ENCODE measurements at places on chromosomes 5 and 9.
A peak's percentile ranks its signal among the peaks of the same experiment; 100 is the strongest.

- no peak for DNase-seq
Measured at GRCh38 chr5:14213813-14214585, 70.9 kb downstream of the TRIO start.

DNA sequence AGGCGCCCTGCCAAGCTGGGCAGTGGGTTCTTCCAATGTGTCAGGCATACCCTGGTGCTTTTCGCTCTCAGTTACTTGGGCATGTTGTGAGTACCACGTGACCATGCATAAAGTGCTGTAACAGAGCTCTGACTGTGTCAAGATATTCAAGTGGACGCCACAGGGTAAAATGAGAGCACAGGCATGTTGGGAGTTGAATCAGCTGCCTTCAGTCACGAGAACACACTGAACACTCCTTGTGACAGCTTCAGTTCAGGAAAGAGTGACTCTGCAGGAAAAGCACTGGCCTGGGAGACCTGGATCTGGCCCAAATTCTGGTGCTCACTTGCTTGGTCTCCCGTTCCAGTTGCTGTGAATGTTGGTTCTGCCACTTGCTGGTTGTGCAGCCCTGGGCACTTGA is 5.1 kb downstream of the MLANA start:
- no peak for DNase-seq

- DNase-seq: no peak
Measured at GRCh38 chr5:54087436-54087835, 222.9 kb downstream of the ARL15 start.

GRCh38 chr9:33320568-33321261 is 30.4 kb downstream of the NFX1 start:
- DNase-seq: no peak

GRCh38 chr9:18490641-18491370 is 16.9 kb downstream of the ADAMTSL1 start:
- no peak for DNase-seq

- peak; percentile 23 for DNase-seq
Measured at GRCh38 chr5:136020383-136021015, 8.3 kb upstream of the TGFBI start.

DNA sequence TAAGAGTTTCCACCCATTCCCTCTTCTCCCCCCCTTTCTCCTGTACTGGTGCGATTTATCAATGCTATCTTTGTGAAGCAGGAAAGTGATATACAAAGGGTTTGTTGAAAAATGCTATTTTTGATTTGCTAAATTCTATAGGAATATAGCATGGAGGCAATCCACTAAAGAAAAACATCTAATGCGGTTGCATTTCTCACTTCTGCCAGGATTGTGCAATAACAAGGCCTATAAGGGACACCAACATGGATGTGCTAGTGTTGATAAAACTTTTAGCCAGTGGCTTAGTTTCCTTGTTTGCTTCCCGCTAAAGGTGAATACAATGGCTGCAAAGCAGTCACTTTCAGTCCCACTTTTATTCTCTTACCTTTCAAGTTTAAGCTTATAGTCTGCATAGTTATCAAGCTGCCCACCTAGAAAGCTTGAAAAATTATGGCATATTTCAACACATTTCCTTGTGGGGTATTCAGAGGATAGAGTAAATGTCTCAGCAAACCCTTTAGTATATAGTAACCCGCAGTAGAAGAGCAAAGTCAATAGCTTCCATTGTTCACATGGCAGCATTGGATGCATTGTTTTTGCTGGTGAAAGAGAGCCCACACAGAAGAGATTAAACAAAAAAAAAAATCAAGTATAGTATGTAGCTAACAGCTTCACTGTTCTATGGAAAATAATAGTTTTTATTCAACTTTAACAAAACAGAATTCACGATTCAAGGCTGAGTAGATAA is 674.6 kb upstream of the SEMA6A start:
- DNase-seq: no peak

DNA sequence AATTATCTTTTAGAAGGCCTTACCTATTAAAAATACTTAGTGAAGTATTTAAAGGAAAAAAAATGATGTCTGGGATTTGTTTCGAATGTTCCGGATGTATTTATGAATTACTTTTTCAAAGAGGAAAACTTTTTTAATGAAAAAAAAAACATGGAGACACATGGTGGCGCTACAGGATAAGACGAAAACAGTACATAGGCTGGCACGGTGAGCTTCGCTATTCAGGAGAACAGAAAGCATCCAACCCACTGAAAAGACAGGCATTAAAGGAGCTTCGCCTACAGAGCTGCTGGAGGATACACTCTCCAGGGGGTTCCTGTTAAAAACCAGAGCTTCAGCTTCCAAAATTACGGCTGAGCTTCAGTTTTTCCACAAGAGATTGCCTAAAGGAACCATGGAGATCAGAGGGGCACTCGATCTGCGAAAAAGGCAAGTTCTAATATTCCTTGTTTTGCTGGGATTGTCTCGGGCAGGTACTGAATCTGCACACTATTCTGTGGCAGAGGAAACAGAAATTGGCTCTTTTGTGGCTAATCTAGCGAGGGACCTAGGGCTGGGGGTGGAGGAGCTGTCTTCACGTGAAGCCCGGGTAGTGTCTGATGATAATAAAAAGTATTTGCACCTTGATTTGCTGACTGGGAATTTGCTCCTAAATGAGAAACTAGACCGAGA is at the start of gene PCDHB14:
Gene PCDHB14 (plus strand): TSS at position 232 of the 672 bp plus-strand sequence. CDS start 163 bp downstream, at position 395.
- DNase-seq: no peak

DNA sequence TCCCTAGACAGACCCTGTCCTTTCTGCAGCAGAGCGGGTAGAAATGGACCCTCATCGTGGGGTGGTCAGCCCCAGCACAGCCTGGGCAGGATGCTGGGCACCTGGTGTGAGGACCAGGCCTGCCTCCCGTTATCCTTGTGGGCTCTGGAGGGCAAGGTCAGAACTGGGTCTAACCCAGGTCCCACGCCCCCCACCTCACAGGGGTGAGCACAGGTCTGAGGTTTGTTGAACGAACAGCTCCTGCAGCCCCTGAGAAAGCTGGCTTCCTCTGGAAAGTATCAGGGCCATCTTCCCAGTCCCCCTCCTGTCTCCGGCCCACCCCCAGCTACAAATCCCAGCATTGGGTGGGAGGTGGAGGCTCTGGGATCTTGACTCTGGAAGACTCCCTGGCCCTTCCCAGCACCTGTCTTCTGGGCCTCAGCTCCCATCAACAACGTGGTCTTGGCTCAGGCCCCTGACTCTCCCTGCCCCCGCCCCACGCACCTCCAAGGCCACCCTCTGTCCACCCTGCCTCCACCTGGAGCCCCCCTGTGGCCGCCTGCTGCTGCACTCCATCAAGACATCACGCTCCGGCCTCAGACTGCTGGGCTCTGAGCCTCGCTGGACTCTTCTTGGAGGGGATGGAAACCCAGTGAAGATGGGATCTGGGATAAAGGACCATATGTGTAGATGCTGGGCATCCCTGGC is 30.1 kb upstream of the CNOT6 start:
- DNase-seq: no peak

Measured in stimulated activated CD4-positive, alpha-beta T cell treated with anti-CD3 and anti-CD28 coated beads, Interleukin-4, amount 100 ng/mL, for 48 hours (primary cell).